ENCODE measurements at places on chromosomes 7 and 10. TPM values are rescaled to one million over a fixed set of nuclear protein-coding genes. Genes with fewer than 3 reads are reported as not detected.

Gene NPC1L1
- 0.32 TPM for polyA plus RNA-seq

DNA sequence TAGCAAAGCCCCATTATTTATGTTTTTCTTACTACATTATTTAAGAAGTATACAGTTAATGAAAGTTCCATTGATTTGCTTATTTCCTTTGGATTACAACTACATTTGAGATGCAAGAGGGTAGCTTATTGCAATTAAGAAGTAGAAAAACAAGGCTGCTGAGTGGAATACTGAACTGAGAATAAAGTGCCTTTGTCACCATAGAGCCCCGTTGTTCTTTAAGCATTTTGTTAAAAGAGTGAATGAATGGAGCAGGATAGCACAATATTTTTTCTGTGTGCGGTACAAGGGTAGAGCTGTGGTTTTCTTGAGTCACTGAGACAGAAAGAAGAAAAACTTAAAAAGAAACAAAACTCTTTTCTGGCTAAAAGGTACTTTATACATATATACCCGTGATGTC is 45.6 kb downstream of the ZNF277 start:
- DNase-seq, result no peak

DNA sequence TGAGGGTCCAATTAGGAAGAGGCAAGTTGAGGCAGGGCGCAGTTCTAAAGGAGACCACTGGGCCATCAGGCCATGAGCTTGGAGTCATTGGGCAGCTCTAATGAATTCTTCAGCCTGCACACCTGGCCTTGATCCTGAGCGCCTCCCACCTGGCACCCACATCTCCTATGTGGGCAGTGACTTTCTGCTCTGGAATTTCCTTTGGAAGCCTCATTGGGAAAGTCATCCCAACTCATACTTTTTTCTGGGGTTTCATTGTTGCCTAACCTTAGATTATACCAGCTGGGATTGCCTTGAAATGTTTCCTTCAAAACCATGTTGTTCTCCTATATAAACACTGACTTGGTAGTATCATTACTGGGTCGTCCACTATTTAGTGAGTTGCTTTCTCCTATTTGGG is 54.1 kb downstream of the PLPP4 start:
- DNase-seq, result no peak

DNA sequence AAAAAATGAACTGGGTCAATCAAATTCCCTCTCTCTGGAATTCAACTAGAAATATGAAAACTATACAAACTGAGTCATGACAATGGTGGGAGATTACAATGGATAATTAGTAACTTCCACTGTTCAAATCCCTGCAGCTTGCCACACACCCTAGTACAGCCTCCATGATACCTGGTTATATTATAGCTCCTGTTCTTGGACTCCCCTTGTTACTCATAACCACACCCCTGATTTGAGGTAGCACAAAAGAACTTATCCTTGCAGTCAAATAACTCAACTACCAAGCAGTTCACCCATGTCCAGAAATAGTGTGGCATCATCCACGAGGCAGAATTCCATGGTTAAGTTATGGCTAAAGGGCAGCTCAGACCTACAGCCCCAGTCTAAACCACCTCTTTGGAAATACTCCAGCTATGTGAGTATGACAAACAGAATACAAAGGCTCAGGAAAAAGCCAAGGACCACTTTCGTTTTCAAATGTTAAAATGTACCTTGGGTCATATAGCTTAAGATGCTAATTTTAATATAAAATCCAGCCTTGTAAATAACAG is 164.7 kb downstream of the CPEB3 start:
- DNase-seq, result no peak

- DNase-seq, result no peak
Observed at GRCh38 chr10:12869427-12869826, 132.1 kb downstream of the CCDC3 start.

DNA sequence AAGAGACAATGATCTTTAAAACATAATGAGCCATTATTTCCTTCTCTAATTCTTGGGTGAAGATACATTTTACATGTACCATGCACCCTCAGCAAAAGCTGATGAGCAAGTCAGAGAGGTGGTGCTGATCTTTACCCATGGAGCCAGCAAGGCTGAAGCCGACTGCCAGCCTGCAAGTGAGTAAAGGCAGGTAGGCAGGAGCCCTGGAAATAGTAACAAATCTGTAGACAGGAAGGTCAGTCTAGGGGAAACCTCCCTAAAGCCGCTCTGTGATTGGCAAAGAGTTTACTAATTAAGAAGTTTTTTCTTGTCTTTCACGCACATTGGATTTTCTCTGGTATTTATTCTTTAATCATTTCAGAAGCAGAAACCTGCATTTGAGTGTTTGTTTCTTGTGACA is 67.9 kb downstream of the PRKCQ start:
- DNase-seq, result peak; percentile 11

GRCh38 chr10:24568042-24568441 is 155.6 kb downstream of the ARHGAP21 start:
- no peak for DNase-seq

Gene GIMAP2
- 15.1 TPM for polyA plus RNA-seq

GRCh38 chr7:39360038-39360437 is 206.2 kb upstream of the YAE1 start:
- no peak for DNase-seq

DNA sequence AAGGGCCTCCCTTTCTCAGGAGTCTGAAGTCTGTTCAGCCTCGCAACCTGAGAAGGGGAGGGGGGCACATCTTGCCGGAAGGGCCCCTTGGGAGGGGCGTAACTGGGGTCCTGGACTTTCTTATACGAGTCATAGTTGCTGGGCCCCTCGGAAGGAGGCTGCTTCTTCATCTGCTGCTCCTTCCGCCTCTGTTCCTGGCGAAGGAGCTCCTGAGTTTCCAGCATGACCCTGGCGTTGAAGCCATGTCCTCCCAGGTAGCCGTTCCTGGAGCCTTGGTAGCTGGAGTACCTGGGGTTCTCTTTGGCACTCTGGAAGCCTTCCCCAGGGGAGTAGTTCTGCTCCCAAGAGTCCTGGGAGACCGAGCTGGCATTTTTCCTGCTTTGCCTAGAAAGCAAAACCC is 703.9 kb downstream of the PARD3 start:
- DNase-seq, result no peak

GRCh38 chr10:119898577-119898976 is 6.0 kb downstream of the SEC23IP start:
- DNase-seq, result no peak

DNA sequence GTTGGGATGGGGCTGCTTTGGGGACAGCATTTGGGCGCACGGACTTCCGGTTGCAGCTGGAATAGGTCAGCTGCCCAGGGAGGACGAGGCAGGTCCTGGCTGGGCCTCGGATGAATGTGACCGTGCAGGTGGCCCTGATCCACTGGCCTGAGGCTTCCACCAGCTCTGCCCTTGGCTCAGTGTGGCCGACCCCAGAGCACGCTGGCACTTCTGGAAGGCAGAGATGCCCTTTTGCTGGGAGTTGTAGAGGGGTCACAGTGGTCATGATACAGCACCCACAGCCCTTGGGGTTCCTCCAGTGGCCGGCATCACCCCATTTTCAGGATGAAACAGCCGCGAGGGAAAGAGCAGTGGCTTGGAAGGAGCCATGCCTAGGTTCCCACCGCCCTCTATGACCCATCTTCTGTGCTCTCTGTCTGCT is 19.0 kb downstream of the ADCY1 start:
- DNase-seq, result no peak

- DNase-seq, result no peak
Observed at GRCh38 chr7:41416208-41416595, 286.7 kb downstream of the INHBA start.

GRCh38 chr7:11228515-11228914 is 254.8 kb downstream of the PHF14 start:
- DNase-seq, result peak; percentile 27

Gene NEUROD6
- polyA plus RNA-seq, result not detected

Gene GIMAP4
- 71.1 TPM for polyA plus RNA-seq

Gene RASA4B
- polyA plus RNA-seq, result 4.7 TPM

Gene CTAGE4
- polyA plus RNA-seq, result 5.7 TPM

GRCh38 chr10:27369880-27370279 is 129.3 kb upstream of the ACBD5 start:
- DNase-seq, result no peak

DNA sequence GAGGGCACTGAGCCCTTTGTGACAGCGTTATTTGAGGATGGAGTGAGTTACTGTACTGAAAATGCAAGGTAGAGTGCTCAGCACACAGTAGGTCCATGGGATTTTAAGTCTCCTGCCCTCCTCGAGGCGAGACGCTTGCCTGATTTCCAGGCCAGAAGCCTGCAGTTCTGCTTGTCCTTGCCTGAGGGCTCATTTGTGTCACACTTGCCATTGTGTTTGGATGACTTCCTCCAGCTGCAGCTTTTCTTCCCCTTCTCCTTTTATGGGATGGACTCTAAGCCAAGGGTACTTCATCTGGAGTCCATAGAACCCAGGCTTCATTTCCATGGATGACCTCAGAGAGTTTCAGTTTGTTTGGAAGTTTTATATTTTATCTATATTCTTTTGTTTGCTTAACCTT is 304.2 kb upstream of the BMPER start:
- no peak for DNase-seq

GRCh38 chr10:15168291-15168785 is at the start of gene NMT2:
TSS of gene NMT2 (minus strand) at chr10:15168693. CDS start at chr10:15168612, 81 bp downstream.
- peak; percentile 80 for DNase-seq

Gene ADRA2A
- 0.61 TPM for polyA plus RNA-seq

Gene HOXA2
- polyA plus RNA-seq, result 17.3 TPM

DNA sequence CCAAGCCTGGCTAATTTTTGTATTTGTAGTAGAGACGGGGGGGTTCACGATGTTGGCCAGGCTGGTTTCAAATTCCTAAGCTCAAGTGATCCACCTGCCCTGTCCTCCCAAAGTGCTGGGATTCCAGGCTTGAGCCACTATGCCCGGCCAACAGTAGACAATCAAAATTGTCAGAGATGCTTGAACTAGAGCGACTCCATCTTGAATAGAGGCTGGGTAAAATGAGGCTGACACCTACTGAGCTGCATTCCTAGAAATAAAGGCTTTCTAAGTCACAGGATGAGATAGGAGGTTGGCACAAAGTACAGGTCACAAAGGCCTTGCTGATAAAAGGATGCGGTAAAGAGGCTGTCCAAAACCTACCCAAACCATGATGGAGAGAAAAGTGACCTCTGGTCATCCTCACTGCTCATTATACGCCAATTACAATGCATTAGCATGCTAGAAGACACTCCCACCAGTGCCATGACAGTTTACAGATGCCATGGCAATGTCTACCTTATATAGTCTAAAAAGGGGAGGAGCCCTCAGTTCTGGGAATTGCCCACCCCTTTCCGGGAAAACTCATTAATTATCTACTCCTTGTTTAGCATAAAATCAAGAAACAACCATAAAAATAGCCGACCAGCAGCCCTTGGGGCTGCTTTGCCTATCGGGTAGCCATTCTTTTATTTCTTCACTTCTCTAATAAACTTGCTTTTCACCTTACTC is 134.5 kb downstream of the BAMBI start:
- DNase-seq, result no peak

DNA sequence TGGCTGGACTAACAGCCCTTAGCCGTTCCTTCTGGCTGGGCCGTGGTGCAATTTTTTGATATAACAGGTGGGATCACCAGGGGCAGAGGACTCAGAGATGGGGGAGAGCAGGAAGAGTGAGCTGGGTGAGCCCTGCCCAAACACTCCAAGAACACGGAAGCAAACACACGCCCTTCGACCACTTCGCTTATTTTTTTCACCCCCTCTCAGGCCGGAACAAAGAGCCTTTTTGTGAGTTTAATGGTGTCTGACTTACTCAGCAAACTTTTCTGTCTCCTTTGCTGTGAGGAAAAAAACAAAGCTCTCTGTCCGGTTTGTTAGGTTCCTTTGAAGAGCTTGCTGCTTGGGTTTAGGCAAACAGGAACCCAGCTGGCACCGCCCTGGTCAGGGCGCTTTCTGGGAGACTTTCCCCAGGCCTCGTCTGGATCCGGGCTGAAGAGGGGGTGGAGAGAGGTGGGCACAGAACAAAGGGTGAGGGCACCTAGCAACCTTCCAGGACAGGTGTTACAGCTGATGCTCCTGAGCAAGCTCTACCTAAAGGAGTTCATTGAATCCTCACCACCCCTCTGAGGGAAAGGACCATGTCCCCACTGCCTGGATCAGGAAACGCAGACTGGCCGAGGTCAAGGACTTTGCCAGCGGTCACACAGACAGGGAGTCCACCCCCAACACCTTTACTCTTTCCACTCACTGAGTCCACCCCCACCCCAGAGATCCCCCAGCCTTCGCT is 23.3 kb downstream of the CALML3 start:
- DNase-seq, result peak; percentile 84

- no peak for DNase-seq
Observed at GRCh38 chr7:131218727-131219128, 108.9 kb upstream of the MKLN1 start.

Gene OPN4
- not detected for polyA plus RNA-seq

DNA sequence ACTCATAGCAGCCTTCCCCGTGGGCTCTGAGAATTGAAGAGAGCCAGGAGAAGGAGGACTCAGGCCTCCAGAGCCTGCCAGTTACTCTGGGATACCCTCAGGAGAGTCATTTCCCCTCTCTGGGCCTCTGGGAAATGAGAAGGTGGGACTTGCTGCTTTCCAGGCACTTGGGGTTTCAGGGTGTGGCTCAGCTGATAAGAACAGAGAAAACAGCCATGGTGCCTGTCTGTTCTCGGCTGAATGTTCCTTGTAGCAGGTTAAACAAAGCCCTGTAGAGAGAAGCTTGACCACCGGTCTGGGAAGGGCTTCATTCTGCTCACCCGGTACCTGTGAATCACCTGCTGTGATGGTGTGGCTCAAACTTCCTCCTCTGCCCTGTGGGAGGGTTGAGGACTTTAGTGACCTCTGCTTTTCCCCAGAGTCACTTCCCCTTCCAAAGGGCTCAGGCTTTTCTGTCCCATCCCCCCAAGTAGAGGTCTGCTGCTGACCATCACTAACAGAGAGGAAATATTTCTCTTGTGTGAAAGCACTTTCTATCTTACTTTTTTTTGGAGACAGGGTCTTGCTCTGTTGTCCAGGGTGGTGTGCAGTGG is 212.4 kb upstream of the GALNT17 start:
- DNase-seq, result no peak

GRCh38 chr7:25385506-25386136 is 157.3 kb upstream of the NPVF start:
- no peak for DNase-seq

Gene RBM20
- polyA plus RNA-seq, result 1.3 TPM

Gene CEP55
- 12.9 TPM for polyA plus RNA-seq

Gene TMEM26
- polyA plus RNA-seq, result 8.1 TPM

Gene CPVL
- 7.3 TPM for polyA plus RNA-seq

Gene ARMH3
- 19.4 TPM for polyA plus RNA-seq

Gene OR9A2
- not detected for polyA plus RNA-seq

Gene CCDC136
- polyA plus RNA-seq, result 64.1 TPM

- no peak for DNase-seq
Observed at GRCh38 chr10:14858338-14858960, 20.2 kb upstream of the SUV39H2 start.

- no peak for DNase-seq
Observed at GRCh38 chr7:972676-973309, 2.6 kb downstream of the COX19 start.

GRCh38 chr10:955820-956217 is 24.3 kb upstream of the LARP4B start:
- no peak for DNase-seq

- DNase-seq, result no peak
Observed at GRCh38 chr7:127895814-127896280, 135.4 kb downstream of the LRRC4 start.

DNA sequence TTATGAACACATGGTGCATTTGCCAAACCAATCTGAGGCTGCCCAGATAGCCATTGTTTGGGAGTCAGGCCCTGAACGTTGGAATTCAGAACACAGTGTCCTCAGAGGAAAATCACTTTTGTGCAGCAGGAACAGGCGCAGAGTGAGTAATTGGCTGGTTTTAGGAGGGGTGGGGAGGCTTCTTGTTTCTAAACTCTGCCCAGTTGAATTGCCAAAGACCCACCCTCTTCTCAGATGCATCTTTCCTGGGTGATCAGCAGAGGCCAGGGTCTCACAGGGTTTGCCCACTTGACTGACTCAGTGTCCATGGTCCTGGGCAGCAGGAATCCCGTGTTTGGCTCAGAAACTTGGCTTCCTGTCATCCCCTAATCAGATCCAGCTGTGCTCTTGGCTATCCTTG is 24.3 kb downstream of the PRLHR start:
- DNase-seq, result no peak
